NCI-H510A (cell line): ENCODE measurements at places on chromosomes 5 and 9.
A peak's percentile ranks its signal among the peaks of the same experiment; 100 is the strongest.

GRCh38 chr5:108003178-108003577, 332.4 kb upstream of the EFNA5 start:
- DNase-seq, result no peak

DNA sequence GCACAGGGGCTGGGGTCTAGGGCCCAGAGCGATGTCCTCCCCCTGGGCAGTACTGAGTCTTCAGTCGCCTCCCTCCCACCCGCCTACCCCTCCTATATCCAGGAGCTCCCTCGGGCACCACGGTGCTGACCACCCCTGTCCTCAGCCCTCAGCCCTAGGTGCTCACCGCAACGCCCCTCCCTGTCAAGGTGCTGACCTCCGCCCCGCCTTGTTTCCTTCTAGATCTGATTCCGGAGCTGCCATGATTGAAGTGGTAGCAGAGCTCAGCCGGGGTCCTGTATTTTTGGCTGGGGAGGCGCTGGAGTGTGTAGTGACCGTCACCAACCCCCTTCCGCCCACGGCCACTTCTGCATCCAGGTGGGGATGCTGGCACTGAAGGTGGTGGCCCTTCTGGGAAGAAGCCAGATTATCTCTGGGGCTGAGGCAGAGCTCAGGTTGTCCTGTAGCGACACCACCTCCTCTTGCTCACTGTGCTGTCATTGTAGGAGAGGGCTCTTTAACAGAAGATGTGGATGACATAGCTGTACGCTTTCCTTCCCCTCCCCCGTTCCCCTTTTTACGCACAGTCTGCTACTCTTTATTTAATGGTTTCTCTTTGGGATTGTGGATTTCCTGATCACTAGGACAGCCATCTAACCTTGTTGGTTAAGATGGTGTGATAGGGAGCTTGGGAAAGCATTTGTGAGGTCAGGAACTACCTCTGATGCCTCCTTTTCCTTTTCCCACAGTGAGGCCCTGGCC, 598 bp downstream of the RGP1 start:
- DNase-seq, result no peak

DNA sequence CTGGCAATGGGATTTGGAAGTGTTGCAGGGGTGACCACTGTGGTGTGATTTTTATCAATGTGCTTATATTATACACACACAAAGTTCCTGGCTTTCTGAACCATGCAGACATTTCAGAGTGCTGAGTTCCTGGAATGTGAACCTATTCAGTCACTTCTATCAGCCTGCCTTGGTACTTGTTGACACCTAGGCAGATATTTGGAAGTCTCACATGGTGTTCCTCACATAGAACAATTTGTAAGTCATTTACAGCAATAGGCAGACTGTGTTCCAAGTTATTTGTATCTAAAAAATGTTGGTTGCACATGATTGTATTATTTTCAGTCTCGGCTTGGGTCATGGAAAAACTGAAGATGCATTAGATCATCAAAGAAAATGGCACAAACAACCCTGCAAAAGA, 182.2 kb downstream of the SREK1 start:
- DNase-seq, result no peak

GRCh38 chr5:177077335-177077734, 9.4 kb upstream of the FGFR4 start:
- DNase-seq, result no peak

DNA sequence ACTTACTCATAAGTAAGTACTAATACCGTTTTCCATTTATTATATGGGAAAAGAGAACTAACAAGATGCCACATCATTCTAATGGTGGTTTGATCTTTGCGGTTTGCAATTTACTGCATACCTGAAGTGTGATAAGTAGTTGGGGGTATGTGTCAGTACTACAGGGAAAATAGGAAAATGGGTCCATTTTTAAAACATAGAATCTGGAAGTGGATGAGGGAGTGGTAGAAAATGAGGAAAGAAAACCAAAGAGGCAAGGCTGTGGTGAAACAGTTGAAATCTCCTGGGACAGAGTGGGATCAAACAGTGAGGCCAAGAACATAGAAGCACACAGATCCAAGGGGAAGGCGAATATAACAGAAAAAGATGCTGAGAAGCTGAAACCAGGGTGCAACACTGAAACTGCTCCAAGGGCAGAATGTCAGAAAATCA, 6.7 kb downstream of the ADAMTSL1 start:
- no peak for DNase-seq

- no peak for DNase-seq
Observed at GRCh38 chr9:127634021-127634420, 21.9 kb downstream of the STXBP1 start.

GRCh38 chr5:127840198-127840524, 137.0 kb downstream of the CCDC192 start:
- no peak for DNase-seq

DNA sequence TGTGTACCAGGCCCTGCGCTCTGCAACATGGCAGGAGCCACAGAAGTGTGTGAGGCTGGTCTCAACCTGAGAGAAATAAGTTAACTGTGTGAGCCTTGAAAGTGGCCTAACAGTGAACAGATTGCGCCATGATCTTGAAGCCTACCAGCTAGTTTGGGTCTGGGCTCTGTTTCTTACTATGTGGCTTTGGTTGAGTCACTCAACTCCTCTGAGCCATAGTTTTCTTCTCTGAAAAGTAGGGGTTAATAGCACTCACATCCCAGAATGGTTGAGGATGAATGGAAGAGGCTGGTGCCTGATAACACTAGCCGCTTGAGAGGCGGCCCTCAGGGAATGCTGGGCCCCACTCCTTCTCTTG, 121.5 kb downstream of the RGS3 start:
- no peak for DNase-seq

DNA sequence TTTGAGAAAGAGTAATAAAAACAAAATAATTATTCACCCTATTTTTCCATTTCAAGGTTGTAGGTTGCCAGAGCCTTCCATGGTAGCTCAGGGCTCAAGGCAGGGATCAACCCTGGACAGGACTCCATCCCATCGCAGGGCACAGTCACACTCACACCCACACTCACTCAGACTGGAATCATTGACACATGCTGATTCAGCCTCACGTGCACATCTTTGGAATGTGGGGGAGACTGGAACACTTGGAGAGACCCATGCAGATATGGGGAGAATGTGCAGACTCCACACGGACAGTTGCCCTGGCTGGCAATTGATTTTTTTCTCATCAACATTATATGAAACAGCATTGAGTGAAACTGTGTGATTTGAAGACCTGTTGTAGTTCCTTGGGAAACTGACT, 234.1 kb downstream of the ADGRV1 start:
- DNase-seq, result no peak

GRCh38 chr9:87497604-87498045, at the start of gene DAPK1:
TSS of gene DAPK1 (plus strand) at chr9:87497867. CDS start at chr9:87499078, 1,211 bp downstream.
- peak; percentile 6 for DNase-seq

DNA sequence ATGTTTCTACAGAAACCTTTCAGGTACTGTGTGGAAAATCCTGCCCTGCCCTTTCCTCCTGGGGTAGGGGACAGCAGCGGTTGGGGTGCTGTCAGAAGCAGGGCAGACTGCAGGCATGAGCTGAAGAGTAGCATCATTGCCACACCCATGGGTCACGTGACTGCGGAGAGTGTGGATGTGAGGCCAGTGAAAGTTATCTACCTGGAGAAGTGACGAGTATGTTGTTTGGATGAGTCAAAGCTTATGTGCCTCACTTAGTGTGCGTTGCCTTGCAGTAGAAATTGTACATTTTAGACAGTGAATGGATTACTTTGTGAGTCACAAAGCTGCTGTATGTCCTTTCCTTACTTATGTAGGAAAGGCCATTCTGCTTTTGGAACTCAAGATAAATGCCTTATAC, 21.7 kb upstream of the ACTBL2 start:
- DNase-seq, result no peak

- no peak for DNase-seq
Observed at GRCh38 chr5:172284611-172284980, 1.0 kb upstream of the UBTD2 start.

GRCh38 chr9:127931092-127931881, 710 bp upstream of the PIP5KL1 start:
- peak; percentile 90 for DNase-seq

DNA sequence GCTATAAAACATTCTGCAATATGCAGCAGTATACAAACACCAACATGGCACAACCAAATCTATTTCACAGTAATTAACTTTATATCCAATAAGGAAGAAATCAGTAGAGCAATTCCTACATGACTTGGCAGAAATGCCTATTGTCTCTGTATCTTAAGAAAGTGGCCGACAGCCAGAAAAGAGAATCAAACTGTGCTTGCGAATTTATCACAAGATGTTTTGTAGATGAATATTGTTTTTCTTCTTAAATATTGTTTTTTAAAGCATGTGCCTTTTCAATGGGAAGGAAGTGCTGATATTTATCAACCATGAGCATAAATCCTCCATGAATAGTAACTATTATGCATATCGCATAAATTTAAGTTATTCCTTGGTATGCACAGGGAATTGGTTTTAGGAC, 501.7 kb upstream of the DMAC1 start:
- DNase-seq, result no peak

DNA sequence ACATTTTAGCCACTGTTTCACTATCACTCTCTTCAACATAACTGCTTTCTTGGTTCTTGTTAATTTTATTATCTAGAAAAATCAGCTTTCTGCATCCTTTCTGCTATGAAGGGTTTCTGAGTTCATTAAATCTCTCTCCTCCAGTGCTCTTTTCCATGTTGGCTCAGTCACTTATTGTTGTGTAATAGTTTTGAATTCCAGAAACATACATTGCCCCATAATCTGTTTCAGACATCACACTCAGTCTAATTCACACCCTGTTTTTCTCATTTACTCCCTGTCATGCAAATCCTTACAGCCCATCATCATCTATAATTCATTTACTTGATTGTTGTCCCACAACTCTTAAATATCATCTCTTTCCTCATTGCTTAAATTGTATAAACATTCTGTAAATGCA, 176.1 kb upstream of the CDH12 start:
- DNase-seq, result no peak

DNA sequence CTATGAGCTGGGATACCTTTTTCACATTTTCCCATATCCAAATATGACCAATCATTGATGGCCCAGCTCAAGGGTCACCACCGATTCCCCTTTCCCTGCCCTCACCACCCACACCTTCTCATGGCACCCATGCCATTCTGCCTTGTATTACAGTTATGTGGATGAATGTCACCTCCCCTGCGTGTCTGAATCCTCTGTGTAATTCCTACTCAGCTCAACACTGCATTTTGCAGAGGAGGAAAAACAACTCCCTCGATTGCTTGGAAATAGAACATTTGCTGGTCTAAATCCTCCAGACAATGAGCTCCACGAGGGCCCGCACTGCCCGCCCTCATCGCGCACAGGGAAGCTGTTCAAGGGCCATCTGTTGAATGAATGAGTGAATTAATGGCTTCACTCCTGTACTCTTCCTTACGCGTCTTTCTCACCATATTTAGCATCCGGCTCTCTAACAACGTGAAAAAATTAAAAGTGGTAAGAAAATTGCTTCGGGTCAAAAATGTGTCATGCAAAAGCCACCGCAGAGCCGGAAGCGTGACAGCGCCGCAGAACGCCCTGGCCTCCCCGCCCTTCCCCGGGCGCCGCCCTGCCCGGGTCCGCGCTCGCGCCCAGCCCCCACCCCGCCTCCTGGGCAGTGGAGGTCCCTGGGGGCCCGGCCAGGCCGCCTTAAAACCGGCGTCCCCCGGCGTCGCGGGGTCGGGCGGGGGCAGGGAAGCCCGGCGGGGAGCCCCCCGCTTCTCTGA, 704 bp downstream of the SUSD1 start:
- DNase-seq, result peak; percentile 41

DNA sequence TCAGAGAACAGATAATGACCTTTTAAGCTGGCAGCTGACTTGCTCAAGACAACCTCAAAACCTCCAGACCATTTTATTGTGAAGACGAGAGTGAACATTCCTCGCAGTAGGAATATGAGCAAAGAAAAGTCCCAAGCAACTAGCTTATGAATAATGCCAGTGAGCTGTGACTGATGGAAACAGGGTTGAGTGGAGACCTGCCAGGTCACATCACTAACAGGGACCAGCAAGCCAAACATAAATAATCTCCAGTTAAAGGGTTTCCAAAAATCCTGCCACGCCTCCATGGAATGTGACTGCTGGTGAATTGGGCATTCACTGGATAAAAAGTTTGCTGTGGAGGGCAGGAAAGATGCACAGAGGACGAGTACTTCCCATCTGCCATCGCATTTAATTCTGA, 185.4 kb downstream of the CRB2 start:
- no peak for DNase-seq

GRCh38 chr9:89844075-89844474, 239.3 kb downstream of the GADD45G start:
- DNase-seq, result no peak

GRCh38 chr9:126147936-126148870, 178.4 kb upstream of the MVB12B start:
- no peak for DNase-seq

GRCh38 chr5:27144456-27144855, 106.1 kb upstream of the CDH9 start:
- DNase-seq, result no peak

DNA sequence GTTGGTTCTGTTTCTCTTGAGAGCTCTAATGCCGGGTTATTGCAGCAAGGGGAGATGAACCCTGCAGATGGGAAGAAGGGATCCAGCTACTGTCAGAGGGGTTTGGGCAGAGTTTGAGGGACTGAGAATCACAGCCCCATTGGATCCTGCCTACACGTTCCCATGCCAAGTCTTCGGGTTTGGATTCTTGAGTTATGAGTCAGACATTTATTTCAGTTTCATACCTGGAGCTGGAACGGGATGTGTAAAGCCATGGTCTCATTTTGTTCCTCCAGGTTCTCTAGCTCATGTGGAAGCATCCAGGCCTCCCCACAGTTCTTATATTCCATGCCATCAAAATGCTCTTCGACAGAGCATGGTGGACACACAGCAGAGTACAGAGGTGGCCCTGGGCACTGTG, 275.4 kb upstream of the IRX4 start:
- DNase-seq, result no peak

GRCh38 chr5:95172659-95173058, 112.2 kb downstream of the MCTP1 start:
- no peak for DNase-seq

DNA sequence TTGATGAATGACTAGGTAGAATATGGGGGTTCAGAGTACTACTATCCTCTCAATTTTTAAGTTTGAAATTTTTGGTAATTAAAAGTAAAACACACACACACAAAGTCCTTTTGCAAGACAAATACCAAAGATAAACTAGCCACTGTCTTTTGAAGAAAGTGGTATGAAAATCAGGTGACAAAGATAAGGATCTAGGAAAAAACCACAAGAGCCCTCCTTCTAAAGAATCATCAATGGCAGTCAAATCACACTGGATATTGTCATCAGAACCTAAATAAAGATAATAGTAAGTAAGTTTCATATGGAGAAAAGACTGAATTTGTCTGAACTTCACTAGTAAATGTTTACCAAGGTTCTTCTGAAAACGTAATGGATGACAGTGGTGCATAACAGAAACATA, 30.5 kb upstream of the HK3 start:
- no peak for DNase-seq

- DNase-seq, result no peak
Observed at GRCh38 chr5:32277798-32278197, 34.9 kb downstream of the MTMR12 start.

DNA sequence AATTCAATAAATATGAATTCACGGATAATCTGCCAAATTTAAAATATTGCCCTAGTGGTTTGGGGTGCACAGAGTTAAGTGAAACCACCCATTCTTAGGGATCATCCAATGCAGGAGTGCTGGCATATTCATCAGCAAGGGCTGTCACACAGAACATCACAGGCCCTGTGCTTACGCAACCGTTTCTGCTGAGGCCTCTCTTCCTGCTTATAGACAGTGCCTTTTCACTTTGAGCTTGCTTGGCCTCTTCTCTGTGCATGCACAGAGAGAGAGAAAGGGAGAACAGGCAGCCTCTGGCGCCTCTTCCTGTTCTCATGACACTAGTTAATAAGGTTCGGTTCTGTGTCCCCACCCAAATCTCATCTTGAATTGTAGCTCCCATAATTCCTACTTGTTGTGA, 366.3 kb downstream of the ICE1 start:
- no peak for DNase-seq
